NCI-H69 (cell line): ENCODE measurements at places on chromosomes 11 and 22.

- DNase-seq: peak; percentile 54
Measured at GRCh38 chr11:125348674-125349309, 147.3 kb downstream of the FEZ1 start.

GRCh38 chr11:102560555-102561011 lies 30.0 kb upstream of the MMP7 start:
- DNase-seq: no peak

GRCh38 chr11:90753546-90753945 lies 530.7 kb upstream of the CHORDC1 start:
- no peak for DNase-seq

- peak; percentile 31 for DNase-seq
Measured at GRCh38 chr11:95501761-95502266, 270.8 kb upstream of the SESN3 start.

- peak; percentile 92 for DNase-seq
Measured at GRCh38 chr11:27718346-27718862, 18.1 kb upstream of the BDNF start.

DNA sequence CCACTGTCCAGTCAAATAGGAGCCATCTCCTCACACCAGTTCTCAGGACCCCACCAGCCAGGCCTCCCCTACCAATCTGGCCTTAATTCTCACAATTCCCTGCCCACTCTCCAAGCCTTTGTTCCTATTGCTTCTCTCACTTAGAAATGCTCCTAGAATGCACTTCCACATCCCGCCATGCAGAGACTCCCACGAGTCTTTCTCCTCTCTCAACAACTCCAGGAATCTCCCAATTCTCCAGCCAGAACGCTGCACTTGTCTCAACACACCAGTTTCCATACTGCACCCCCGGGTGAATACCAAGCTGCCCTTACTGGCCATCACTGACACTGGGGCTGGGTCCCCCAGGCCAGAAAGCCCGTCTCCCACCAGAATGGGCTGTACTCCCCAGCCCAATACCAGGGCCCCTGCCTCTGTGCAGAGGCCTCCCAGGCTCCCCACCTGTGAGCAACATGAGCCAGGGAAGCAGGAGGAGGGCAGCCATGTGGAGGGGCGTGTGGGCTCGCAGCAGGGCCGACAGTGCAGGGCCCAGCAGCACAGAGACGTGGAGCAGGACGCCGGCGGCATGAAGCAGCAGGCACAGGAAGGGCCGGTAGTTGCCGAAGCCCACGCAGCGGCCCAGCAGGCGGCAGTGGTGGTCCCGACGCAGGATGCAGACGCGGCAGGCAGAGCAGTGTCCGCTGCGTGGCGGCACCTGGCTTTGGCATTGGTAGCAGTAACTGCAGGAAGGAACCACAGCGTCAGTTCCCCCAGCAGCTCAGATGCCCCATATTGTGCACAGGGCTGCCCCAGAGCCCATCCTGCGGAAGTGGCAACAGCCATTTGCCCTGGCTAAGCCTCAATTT lies 2.4 kb downstream of the ZDHHC24 start:
- DNase-seq: no peak

GRCh38 chr11:17986007-17986710 lies 26.7 kb downstream of the SERGEF start:
- no peak for DNase-seq

DNA sequence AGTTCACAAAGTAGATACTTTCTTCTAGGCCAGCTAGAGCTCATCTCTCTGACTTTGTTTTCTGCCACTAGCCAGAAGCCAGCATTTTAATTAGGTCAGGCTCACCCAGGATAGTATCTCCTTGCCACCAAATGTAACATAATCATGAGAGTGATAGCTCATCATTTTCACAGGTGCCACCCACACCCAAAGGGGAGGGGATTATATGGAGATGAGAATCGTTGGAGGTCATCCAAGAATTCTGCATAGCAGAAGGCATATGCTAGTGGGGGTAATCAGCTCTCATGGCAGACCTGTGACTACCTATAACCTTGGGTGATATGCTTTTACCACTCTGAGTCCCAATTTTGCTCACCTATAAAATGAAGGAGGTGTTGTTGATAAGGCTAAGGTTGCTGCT lies 523.0 kb downstream of the METTL15 start:
- peak; percentile 20 for DNase-seq

DNA sequence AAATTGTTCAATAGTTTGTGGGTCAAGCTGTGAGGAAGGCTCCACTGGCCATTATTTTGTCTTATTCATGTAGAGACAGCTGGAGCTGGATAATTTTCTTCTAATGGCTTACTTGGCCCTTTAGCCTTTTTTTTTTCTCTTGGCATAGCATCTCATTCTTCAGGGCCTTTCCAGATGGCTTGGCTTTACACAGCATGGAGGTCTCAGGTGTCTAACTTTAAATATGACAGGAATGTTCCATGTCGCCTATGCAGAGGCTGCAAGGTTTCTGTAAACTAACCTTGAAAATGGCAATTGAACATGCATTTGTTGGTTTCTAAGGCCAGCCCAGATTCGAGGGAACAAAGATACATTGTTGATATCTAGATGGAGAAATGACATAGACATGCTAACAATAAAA lies 247.9 kb upstream of the CNTN5 start:
- DNase-seq: peak; percentile 97

DNA sequence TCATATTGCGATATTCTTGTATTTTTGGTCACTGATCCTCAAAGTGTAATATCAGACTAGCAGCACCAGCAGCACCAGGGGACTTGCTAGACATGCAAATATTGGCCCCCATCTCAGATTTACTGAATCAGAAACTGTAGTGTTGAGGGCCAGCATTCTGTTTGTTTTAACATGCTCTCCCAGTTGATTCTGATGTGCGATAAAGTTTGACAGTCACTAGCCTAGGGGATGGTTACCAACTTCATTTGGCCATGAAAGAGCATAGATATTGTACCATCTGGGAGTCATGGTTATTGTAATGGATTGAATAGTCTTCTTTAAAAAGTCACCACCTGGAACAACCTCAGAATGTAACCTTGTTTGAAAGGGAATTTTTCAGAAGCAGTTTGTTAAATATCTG lies 1090.4 kb upstream of the RAG2 start:
- DNase-seq: no peak

DNA sequence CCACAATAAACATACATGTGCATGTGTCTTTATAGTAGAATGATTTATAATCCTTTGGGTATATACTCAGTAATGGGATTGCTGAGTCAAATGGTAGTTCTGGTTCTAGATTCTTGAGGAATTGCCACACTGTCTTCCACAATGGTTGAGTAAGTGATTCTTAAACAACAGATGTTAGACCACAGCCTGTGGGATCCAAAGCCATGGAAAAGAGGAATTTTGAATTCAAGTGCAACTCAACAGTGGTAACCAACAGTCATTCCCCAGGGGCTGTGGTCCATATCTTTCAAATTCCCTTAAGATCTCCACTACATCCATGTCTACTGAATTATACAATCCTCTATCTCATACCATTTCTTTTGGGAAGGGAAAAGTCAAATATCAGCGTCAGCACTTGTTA lies 321.5 kb downstream of the LARGE1 start:
- no peak for DNase-seq

DNA sequence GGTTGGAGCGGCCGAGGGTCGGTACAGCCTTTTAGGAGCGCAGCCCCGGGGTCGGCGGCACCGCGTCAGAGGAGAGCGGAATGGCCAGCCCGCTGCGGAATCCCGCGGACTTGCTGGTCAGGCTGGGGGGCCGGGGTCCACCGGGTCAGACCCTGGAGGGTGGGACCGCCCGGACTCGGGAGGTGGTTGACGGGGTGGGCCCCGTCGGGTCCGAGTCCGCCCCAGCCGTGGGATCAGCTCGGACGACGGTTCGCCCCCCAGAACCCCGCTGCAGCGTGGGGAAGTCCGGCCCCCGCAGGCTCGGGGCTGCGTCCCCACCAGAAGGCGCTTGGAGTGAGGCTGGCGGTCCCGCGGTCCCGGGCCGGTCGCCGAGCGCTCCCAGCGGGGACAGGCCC lies 301 bp upstream of the ADM2 start:
- no peak for DNase-seq

DNA sequence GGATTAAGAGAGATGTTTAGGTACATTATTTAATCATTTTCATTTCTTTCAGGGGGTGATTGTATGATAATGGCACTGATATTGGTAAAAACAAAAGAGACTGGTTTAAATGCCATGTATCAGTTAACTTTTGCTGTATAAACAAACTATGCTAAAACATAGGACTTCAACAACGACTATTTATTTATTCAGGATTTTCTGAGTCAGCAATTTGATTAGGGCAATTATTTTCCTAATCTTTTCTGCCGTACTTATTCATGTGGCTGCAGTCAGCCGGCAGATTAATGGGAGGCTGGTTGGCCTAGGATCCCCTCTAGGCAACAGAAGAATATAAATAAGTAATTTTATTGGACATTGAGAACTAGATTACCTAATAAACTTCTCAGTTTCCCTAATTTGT lies 661.7 kb upstream of the RAG2 start:
- no peak for DNase-seq

DNA sequence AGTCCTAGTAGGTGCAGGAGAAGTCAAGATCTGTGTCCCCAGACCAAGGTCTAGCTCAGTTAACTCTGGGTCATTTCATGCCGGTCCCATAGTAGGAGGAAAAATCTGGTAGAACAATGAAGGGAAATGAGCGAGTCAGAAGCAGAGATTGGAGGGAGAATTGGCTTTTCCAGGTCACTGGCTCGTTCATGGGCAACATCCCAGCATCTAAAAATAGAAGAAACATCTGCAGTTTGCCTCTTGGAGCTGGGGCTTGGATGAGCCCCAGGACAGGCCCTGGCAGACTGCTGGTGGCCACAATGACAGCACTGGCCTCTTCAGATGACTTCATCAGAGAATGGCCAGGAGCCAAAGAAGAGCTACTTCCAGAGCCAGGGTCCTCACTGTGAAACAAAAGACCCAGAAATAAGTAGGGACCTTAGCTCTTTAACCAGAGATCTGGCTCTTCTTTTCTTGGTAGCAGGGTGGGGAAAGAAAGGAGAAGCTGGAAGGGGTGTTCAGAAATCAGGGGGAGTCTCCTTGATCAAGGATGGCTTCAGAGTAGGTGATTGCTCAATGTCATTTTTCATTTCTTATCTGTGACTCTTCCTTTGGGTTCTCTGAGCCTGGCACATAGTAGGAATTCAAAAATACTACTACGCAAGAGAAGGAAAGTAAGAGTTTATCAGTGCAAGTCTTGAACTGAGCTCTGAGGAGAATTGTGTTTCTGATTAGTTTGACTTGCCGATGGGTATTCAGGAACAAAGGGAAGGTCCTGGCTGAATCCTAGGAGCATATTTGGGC lies 102.6 kb downstream of the TMPRSS5 start:
- peak; percentile 22 for DNase-seq

DNA sequence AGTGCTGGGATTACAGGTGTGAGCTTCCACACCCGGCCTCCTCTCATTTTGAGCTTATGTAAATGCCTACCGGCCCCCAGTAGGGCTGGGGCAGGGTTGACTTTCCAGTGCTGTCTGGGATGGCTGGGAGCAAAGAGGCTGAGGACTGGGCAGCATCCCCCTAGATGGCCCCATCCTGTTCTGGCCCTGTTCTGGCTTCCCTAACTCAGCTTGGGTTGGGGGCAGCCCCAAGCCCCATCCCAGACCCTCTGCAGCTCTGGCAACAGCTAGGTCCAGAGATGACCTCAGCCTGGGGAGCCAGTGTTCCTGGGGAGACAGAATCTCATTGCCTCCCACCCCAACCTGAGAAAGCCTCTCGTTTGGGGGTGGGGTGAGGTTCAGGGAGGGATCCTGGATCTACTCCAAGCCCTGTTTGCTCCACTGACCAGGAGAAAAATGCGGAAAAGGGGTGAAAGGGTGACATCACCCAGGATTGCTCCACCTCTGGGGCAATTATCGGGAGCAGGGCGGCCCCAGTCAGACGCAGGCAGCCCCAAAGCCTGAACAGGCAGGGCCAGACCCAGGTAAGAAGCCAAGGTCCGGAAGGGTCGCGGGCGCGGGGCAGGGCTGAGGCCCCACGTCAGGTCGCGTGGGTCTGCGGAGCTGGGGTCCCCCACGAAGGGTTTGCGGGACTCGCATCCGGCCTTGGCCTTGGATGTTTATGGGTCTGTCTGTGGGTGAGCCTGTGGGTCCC lies at the start of gene PNPLA2:
TSS of gene PNPLA2 (plus strand) at position 519 of the 733 bp plus-strand sequence. CDS start 805 bp downstream, outside the sequence.
- DNase-seq: no peak

- DNase-seq: no peak
Measured at GRCh38 chr11:119970555-119971304, 167.2 kb downstream of the TRIM29 start.

DNA sequence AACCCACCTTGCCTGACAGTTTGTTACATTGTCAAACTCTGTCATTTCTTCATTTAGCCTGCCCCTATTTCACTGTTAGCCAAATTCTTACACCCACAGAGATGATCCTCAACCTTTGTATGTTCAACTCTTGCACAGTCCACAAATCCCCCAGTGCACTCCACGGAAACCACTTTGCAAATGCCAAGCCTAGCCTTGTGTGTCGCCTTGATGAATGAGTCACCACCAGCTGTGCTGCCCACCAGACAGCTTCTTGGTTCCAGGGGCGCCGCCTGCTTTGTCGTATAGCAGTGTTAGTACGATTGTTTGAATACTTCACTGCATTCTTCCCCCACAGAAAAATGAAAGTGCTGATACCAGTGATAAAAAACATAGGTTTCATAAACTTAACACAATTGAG lies 686.3 kb downstream of the NTM start:
- peak; percentile 29 for DNase-seq
